ENCODE measurements at places on chromosomes 5 and 9. TPM values are rescaled to one million over a fixed set of nuclear protein-coding genes. Genes with fewer than 3 reads are reported as not detected.

BRD3 gene
- polyA plus RNA-seq: 7.7 TPM

SLC46A2 gene
- not detected for polyA plus RNA-seq

EIF4E1B gene
- not detected for polyA plus RNA-seq

GRCh38 chr5:180154821-180155364 lies 54.1 kb downstream of the RASGEF1C start:
- DNase-seq: no peak

- no peak for DNase-seq
These were observed 159.0 kb downstream of the CPLANE1 start for GRCh38 chr5:37090123-37090726.

Measured in kidney (tissue), 22 donors.